ENCODE measurements at places on chromosomes 5 and 9.

- no peak for DNase-seq
Observed at GRCh38 chr5:113163328-113163727, 186.7 kb downstream of the DCP2 start.

GRCh38 chr9:104958751-104959150 is 30.8 kb upstream of the ABCA1 start:
- DNase-seq = no peak

GRCh38 chr5:138460032-138460693 is 5.1 kb upstream of the EGR1 start:
- DNase-seq = no peak

DNA sequence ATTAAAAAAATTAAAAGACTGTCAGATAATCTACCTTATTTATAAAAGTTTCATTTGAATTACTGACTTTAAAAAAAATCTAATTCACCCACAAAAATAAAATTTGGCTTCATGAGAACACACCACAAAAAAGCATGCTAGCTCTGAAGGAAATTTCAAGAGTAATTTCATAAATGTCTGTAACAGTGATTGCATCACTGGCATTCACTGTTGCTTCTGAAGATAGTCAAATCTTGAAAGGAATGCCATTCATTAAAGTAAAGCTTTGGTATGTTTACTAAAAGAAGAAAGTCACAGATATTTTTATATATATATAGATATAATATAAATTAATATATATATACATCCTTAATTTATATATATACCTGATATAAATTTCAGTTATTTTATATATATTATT is 43.4 kb downstream of the NADK2 start:
- no peak for DNase-seq

- DNase-seq = no peak
Observed at GRCh38 chr5:35822511-35822910, 34.2 kb upstream of the IL7R start.

DNA sequence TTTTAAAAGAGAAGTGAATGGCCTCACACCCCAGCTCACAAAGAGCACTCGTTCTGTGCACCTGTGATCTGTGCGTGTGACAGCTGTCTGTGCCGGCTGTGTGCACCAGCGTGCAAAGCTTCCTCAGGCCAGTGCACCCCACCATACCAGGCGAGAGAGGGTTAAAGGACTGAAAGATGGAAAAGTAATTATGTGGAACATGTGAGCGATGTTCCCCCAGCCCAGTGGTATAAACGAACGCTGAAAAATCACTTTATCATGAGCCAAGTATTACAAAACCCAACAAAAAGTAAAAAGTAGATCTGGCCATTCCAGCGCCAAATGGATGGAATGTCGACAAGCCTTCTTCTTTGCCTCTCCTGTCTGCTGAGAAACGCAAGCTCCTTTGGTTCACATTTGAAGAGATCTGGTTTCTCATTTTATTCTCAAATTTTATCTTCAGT is 53.7 kb downstream of the IPPK start:
- DNase-seq = no peak

GRCh38 chr5:76332102-76332501 is 71.0 kb upstream of the IQGAP2 start:
- no peak for DNase-seq

GRCh38 chr5:151904909-151905308 is 19.7 kb downstream of the GLRA1 start:
- DNase-seq = no peak

DNA sequence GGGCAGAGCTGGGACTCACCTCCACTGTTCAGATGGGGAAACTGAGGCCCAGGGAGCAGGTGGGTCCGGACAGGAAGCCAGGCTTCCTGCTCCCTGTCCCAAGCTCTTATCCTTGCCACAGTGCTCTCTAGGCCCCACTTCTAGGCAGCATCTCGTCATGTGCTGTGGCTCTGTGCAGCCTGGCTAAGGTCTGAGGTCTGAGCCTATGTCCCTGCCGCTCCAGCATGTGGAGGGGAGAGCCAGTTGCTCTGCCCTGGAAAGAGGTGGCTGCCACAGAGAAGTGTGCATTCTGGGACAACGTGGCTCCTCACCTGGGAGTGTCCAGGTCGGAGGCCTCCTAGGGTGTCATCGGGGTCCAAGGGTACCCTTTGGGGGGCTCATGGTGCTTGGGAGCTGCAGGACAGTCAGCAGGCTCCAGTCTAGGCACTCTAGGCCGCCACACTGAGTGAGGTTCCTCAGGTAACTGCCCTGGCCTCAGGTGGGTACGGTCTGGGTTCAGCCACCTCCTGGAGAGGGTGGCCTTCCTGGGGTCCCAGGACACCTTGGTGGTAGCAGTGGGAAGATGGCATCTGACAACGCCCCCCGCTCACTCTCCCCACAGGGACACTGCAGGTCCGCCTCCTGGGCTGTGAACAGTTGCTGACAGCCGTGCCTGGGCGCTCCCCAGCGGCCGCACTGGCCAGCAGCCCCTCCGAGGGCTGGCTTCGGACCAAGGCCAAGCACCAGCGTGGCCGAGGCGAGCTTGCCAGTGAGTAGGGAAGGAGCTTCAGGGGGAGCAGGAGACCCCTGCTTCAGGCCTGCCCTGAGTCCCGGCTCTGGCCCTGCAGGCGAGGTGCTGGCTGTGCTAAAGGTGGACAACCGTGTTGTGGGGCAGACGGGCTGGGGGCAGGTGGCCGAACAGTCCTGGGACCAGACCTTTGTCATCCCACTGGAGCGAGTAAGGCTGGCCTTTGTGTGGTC is 10.4 kb downstream of the PKN3 start:
- DNase-seq = no peak

DNA sequence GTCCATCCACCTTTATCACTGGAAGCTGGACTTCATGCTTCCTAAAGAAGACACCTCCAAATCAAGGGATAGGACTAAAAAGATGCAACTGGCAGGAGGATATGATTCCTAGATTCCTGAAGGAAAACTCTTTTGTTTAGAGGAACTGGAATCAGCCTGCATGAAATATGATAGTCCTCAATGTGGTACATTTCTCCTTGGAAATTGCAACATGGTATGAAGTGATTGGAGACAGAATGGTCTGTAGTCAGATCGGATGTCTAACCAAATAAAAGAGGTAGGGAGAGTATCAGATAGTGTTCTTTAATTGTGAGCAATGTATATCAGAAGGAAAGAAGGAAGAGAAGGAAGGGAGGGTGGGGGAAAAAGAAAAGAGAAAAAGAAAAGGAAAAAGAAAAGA is 116.1 kb upstream of the FSTL4 start:
- no peak for DNase-seq

DNA sequence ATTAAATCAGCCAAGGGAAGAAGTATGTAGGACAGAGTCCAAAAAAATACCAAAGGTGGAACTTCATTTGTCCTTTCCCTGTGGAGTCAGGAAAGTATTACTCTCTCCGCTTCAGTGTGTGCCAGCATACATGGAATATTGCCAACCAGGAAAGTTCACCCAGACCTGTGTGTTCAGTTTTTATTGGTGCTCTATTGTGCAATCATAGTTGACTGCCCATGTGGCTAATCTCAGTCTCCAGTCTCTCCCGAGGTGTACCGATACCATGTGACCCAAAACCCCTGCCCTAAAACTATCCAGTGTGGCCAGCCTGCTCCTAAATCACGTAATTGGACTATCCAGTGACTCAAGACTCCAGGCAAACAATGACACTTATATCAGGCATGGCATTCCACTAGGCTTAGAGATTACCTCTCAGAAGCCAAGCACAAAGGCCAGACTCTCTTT is 38.8 kb downstream of the NFX1 start:
- peak; percentile 75 for DNase-seq

- no peak for DNase-seq
Observed at GRCh38 chr5:33212439-33212838, 228.3 kb upstream of the TARS1 start.

All from T1000 (cell line).